GM23248 (cell line): ENCODE measurements at places on chromosomes 7 and 10.

- no peak for DNase-seq
These were observed 48.3 kb upstream of the DDC start for GRCh38 chr7:50613473-50613872.

- no peak for DNase-seq
These were observed 146.3 kb upstream of the NPS start for GRCh38 chr10:127402596-127403409.

DNA sequence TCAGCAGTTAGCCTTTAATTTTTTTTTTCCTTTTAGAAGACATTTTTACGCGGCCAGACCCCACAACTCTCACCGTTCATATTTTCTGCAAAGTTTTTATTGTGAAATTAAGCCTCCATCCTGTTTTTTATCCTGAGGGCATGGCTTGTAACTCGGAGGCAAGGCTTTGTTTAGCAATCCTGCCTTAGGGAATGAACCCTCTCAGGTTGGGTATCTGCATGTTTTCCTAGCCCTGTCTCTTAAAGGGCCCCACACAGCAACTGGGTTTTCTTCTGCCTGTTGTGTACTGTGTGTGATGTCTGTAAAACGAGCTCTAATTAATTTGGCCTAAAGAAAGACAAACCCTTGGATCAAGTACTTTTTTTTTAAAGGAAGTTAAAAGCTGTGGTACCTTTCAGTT, 130.2 kb upstream of the COBL start:
- no peak for DNase-seq

- DNase-seq = no peak
These were observed 19.9 kb upstream of the IFIT1B start for GRCh38 chr10:89357975-89358374.
